ENCODE measurements at places on chromosomes 7 and 10.

DNA sequence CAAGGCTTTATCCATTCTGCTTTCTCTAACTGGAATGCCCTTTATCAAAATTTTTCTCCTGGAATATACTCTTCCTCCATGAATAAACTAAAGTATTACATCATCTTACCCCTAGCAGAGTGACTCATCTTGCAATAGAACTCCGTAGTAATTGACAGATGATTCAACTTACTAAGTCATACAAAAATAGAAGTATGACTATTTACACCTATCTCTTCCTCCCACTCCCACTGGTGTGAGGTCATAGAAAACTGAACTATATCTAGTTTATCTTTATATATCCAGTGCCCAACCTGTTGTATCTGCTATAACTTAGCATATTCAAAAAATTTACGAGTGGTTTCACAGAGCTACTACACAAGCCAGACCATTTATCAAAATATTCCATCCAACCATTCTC lies 26.1 kb downstream of the ABCB1 start:
- peak; percentile 72 for DNase-seq

- DNase-seq: peak; percentile 20
Measured at GRCh38 chr7:99752356-99752755, 17.4 kb upstream of the CYP3A7 start.

DNA sequence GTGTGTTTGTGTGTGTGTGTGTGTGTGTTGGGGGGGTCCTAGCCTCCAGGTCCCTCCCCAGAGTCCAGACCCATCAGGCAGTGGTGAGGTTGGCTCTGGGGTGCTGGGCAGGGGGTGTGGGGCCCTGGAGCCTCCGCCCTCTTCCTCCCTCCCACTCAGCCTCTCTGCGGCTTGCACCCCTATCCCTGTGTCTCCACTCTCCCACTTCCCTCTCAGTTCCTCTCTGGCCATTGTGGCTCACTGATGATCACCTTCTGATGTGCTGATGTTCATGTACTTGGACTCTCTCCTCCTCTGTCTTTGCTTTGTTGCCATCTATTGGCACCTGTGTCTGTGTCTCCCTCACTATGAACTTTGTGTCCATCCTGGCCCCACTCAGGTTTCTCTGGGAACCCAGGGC lies 298.7 kb downstream of the ZEB1 start:
- no peak for DNase-seq

- DNase-seq: no peak
Measured at GRCh38 chr10:70601746-70602145, 795 bp downstream of the PRF1 start.

DNA sequence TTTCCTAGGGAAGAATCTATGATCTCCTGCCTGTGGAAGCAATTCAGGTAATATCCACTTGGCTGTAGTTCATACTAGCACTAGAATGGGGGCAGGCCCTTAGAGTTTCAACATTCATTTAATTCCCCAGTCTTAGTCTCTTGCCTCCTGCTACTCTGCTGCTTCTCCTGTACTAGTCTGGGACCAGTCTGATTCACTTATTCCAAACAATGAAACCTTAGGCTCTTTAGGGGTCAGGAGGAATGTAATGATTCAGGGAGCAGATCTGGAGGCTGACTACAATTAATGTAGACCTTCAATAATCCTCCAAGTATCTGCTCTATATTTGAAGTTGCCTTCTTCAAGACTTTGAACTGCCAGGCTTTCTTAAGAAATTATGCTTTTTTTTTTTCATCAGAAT lies 101.8 kb downstream of the GNAT3 start:
- no peak for DNase-seq

- no peak for DNase-seq
Measured at GRCh38 chr10:110914431-110914830, 4.5 kb downstream of the BBIP1 start.

DNA sequence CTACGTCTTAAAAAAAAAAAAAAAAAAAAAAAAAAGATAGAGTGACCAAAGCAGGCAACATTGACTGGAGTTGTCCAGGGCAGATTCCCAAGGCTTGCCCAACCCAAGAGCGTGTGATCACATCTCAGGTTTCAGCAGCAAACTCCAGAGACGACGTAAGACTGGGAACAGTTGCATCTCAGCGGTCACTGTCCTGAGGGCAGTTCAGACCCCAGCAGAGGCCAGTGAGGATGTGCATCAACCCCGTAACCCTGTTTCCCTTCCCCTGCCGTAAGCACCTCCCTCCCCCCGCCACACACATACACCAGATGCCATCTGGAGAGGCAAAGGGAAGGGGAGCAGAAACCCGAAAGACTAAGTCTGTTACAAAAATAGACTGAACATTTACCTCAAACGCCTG lies 19.3 kb upstream of the TOMM7 start:
- DNase-seq: no peak

DNA sequence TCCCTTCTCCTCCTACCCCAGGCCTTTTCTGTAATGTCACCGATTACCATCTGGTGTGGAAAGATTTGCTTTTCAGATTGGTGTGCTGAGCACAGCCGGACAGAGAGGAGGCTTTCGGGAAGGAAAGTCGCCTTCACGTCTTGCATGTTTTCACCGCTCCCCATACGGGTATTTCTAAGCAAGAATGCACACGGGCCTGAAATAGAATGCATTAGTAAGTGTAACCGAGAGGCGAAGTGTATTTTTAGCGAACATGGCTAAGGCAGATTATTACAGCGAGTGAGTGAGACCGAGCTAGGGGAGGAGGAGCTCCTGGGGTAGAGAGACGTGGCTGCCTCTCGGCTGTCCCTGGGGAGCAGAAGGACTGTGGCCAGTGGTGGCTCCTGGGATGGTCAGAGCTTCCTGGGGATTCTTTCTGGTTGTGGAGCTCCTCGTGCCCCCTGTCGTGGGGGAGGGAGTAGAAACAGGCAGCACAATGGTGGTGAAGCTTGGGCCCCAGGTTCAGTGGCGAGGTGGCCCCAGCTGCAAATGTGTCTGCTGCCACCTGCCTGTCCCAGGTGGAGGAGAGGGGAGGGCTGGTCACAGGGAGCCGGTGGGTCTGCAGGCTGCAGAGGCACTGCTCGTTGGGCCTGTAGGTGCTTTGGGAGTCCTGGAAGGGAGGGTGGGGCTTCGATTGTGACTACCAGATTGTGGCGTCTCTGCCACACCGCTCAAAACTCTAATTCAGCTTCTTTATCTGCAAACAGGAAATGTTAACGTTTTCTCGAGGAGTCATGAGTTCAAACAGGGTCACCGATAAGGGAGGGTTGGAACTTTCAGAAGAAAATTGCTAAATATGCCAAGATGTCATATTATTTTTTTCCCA lies 135.8 kb downstream of the CAMK1D start:
- peak; percentile 16 for DNase-seq

DNA sequence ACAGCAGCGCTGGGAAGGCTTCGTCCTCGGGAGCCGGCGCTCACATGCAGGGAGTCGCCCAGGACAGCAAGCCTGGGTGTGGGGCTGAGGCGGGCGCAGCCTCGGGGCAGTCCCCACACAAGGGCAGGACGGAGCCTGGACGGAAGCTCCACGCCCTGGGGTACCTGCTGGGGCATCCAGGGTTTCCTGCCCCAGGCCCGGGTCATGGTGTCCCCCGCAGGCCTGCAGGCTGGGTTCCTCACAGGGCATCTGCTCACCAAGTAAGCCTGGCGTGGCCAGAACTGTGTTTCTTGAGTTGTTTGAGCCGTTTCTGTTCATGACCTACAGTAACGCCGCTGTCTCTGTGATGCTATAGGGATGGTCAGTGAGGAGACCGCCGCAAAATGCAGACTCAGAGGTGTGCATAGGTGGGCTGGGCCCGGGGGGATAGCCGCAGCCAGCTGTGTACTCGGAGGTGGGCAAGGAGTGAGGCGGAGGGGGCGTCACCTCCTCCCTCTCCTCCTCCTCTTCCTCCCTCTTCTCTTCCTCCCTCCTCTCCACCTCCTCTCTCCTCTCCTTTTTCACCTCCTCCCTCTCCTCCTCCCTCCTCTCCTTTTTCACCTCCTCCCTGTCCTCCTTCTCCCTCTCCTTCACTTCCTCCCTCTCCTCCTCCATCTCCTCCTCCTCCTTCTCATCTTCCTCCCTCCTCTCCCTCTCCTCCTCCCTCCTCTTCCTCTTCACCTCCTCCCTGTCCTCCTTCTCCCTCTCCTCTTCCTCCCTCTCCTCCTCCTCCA lies 438.9 kb downstream of the DNAJB6 start:
- DNase-seq: no peak

DNA sequence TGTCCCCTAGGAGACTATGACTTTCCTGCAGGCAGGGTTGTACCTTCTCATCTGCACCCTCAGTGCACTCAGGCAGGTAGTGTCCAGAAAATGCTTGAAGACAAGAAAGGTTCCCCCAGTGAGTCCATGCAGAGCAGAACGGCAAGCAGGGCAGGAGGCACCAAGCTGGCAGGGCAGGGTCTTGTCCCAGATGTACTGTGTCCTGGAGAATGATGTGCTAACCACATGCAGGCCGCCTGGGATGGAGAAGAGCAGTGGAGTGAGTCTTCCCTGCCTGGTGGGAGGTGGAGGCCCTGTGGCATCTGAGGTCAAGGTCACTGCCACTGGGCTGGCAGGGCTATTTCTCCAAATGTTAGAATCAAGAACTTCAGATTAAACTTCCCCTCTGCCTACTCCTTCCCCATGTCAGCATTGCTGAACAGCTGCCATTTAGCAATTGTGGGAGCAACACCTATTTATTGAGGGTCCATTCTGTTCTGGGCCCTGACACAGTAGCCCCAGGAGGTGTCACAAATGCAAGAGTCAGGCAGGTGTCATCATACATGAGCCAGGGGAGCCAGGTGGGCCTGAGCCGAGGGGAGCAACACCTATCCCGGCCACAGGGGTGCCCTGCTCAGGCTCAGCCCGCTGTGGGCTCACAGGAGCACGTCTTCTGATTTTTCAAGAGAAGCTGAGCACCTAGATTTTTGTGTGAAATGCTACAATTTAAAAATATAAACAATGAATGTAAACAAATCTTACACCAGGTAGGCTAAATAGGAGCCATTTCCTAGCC lies 34.1 kb downstream of the PTPRE start:
- DNase-seq: no peak

GRCh38 chr10:36452851-36453250 lies 672.5 kb upstream of the ANKRD30A start:
- no peak for DNase-seq

DNA sequence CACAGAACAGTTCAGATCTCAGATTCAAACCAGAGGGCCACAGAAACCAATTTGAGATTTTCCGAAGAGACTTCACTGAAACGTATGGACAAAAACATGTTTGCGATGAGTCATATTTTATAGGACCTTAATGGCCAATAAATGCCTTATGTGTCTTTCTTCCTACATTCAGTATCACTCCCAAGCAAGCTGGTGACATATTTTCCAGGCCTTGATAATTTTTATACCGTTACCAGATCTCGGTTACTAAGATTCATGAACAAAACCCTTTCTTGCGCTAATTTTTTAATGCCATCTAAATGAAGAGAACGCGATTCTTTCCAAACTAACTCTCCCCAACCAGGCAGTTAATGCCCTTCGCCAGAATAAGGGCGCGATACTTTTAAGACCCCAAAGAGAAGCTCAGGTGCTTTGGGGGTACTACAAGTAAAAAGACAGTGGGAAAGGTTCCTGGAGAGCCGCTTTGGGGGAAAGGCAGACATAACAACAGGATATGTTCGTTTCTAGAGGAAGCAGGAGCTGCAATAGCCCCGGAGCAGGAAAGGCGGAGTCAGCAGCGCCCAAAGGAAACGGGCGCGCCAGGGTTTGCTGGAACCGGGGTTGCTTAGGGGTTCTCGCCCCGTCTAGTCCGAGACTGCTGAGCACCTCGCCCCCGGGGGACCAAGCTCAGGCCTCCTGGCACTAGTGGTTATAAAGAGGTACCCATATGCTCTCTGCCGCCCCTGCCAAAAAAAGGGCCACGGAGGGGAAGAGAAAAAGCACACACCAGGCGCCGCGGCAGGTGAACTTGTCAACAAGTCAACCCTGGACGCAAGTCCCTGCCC lies 884 bp downstream of the ICA1 start:
- peak; percentile 52 for DNase-seq

DNA sequence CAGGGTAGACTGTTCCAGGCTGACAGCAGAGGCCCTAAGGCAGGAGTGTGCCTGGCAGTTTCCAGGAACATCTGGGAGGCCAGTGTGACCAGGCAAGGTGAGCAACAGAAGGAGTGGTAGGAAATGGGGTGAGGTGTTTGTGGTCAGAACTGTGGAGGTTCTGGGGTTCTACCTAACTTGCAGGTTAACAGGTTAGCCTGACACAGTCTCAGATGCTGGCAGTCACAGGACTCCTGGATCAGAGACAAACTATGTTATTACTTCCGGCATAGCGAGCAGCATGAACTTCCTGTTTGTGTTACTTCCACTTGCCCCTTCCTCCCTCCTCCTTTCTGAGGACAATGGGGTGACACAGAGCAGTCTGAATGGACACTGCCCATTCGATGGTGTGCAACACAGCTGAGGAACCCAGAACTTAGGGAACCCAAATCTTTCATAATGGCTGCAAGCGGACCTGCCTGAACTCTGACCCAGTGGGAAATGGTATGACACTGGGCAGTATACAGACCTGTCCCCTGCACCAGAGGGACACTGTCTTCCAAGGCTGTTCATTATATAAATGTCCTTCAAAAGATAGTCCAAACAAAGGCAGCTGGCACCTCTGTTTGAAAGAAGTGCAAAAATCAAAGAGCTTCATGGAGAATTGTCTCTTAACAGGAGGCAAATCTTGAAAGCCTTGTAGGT lies 3.9 kb upstream of the SAR1A start:
- peak; percentile 11 for DNase-seq

GRCh38 chr10:9992661-9993060 lies 1025.0 kb upstream of the CELF2 start:
- DNase-seq: no peak

GRCh38 chr10:35641676-35642034 lies 441 bp downstream of the FZD8 start:
- DNase-seq: no peak

GRCh38 chr7:92276460-92276864 lies 30.7 kb downstream of the ANKIB1 start:
- no peak for DNase-seq

DNA sequence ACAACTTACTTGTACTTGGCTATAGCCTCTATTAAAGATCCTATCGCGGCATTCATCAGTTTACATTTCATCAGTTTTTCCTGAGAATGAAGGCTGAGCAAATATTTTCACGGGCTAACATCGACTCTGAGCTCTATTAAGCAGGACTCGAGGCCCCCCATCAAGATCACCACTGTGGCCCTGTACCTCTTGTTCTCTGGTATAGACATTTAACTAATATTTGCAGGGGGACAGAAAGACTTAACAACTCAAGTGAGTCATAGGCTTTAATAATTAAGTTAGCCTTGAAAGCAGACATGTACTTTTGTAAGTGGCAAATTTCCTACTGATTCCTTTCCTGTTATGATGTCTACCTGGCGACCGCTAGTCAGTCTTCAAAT lies 45.4 kb downstream of the DOCK4 start:
- DNase-seq: no peak

DNA sequence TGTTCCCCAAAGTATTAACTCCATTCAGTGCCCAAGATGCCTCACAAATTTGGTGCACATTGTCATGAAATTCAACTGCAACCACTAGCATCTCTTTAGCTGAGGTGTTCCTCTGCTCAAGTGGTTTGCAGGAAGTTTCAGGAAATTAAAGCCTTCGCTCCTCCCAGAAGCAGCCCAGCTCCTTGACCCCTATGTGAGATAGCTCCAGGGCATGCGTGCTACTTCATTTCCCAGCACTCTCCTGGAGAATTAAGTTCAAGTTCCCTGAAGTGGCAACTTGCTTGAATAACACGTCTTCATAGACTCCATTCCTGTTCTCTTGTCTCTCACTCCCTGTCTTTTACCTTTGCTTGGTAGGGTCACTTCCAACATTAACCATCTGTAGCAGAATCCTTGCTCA lies 750.3 kb downstream of the REEP3 start:
- no peak for DNase-seq

Data from A172 (cell line).